ENCODE measurements at places on chromosomes 6 and 20.

DNA sequence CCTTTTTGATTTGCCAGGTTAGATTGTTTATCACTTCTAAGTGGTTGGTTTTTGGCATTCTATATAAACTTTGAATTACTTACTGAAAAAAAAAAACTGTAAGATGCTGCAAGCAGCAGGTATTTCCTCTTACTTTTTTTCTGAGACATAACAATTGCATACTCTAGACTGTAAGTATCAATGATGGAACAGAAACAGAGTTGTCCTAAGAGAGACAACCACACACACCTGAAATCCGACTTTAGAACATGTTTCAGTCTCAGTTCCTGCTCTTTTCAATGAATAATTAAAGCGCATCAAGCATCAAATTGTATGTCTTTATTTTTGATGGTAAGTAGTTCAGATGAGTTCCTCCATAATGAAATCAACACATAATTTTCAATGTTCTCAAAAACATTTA is 105.3 kb upstream of the KHDRBS2 start:
- no peak for DNase-seq

DNA sequence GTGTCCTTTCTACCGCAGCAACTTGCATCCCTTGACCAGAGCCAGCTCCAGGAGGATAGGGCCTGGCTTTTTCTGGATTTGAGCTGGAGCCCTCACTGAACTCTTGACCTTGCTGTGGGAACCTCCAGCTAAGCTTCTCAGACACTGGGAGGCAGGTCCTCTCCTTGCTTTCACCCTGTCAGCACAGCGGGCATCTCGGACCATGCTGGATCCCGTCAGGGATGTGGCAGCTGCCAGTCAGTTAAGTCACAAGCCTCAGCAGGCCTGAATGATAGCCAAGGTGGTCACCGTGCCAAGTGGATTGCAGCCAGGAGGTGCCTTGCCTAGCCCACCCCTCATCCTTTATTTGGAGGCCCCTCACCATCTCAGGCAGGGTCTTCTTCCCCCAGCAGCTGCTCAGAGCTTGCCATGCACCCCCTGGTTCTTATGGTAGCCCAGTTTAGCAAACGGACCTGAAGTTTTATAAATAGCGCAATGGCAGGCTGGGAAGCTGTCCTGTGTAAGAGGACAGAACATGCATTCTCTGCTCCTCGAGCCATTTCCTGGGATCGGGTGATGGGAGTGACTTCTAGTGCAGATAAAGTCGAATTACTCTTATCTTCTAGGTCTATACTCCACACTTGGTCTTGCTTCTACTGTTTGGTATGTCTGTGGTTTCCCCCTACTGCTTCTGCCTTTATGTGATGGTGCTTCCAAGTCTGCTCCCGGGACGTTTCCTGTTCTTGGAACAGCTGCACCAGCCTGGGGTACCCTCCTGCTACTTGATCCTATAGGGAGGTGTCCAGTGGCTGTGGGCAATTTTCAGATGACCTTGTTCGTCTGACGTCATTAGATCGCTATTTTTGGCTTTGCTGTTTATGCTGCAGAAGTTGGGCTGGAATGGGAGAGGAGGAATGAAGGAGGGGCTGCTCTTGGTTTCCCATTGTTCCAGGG is 7.1 kb upstream of the MYLK2 start:
- DNase-seq: no peak

DNA sequence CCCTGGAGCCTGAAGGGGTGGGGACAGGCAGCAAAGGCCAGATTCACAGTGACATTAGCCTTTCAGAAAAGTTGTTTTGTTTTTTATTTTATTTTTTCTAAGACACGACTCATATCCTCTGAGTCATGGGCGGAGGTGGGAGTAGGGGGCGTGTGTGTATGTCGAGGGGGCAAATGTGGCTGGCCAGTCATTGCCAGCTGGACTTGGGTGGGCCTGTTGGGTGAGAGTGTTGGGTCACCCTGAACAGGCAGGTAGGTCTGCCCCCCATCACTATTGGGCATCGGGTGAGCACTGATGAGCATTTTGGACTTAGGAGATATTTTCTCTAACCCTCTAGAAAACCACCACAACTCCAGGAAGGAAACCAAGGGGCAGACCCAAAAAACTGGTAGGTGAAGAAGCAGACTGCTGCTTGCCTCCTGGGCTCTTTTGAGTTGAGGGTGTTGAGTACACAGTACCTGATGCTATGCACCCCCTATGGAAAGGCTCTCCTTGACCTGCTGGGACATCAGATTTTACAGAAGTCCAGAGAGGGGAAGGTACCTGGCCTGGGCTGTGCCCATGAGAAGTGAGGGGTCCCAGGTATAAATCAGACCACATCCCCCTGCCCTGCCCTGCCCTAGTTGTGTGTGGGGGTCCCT is 5.6 kb downstream of the SMIM29 start:
- DNase-seq: no peak

GRCh38 chr6:56484669-56485068 is 158.0 kb downstream of the DST start:
- DNase-seq: no peak

DNA sequence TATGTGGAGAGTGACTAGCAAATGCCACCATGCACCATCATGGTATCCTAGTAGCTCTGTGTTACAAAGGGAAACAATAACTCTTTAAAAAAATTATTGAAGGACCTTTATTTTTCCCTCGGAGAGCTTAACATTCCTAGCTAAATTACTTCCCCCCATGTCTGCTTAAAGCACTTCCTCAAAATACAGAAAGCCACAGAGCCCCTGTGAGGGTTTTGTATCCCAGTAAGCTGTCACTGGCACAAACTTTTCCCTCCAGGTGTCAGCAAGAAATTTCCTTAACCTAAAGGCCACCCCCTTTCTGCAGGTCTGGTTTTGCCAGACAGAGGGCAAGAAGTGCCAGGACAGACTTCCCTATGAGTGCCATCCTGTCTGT is 340.0 kb upstream of the PRDM1 start:
- no peak for DNase-seq

DNA sequence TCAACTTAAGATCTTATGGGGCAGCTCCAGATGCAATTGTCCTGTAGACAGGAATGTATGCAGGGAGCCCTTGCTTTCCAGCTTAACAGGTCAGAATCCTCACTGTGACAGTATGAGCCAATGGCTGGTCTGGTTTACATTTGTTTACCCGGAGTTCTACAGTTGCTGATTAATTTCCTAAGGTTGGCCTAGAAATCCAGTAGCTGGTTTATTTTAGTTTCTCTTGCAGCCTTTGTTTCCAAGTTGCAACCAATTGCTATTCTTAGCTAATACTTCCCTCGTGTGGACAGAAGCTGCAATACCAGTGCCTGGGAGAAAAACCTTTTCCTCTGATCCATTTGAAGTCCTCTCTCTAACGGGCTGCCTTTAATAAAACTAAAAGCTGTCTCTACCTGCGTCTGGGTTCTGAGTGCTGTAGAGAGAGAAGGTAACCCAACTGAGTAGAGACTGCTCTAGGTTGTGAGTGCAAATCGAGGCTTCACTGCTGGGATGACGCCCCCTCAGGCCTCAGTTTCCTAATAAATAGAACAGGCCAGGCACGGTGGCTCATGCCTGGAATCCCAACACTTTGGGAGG is 45.9 kb downstream of the ZNF217 start:
- DNase-seq: no peak

DNA sequence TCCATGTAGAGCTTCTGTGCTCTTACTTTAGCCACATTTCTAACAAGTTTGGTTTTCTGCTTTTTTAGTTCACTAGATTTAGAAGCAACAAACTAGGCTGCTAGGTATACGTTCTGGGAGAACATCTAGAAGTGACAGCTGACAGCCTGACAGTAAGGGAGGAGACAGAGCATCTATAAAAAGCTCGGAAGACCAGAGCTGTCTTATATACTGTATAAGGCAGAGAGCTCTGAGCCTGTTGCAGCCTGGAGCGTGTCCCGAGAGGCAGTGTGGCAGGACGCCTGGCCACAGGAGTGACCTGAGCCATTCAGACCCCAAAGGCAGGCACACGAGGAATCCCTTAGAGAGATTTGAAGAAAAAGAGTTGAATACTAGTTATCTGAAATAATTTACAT is 24.6 kb downstream of the PPP1R14C start:
- DNase-seq: no peak

DNA sequence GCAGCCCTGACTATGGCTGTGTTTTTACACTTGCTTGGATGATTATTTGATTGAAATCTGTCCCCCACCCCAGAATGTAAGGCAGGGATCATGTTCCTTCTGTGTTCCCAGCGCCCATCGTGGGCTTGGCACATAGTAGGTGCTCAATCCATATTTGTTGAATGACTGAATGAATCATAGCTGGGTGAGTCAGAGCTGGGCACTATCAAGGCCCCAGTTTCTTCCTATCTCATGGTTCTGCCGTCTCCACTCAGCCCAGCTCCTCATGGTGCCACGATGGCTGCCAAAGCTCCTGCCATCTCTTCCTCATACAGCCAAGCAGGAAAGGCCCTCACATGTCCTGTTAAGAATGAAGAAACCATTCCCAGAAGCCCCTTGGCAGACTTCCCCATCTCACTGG is 29.0 kb downstream of the CEBPB start:
- DNase-seq: no peak

DNA sequence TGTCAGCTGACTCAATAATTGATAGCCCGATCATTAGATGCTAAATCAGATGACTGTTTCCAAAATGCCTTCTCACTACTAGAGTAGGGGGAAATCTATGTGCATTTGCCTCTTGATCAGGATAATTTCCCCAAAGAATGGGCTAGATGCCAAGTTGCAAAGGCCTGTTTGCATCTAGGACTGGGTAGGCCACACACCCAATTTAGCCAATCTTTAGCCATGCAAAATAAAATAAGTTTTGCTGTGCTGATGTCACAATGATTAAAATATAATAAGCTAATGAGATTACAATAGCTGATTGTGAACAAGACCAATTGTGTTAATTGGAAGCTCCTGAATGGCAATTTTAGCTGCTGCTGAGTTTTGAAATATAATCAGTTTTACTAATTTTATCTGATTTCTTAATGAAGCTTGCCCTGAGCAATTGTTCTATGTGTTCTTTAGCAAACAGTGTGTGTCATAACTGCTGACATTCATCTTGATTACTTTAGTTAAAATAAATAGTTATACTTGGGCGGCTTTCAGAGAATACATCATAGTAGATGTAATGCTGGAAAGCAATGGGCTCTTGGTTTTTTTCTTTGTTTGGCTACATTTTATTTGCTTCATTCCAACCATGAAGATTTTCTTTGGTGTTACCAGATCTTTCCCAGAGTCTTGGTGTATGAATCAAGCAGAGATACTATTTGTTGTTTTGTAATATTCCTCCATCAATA is 973.2 kb upstream of the SLC35B3 start:
- no peak for DNase-seq

GRCh38 chr20:688809-689212 is 13.2 kb upstream of the SCRT2 start:
- no peak for DNase-seq

Measured in activated CD4-positive, alpha-beta T cell treated with anti-CD3 and anti-CD28 coated beads for 1 hour (primary cell).